NCI-H82 (cell line): ENCODE measurements at places on chromosomes 3 and 15.

- DNase-seq = peak; percentile 74
These were observed 20.3 kb downstream of the FAM98B start for GRCh38 chr15:38474155-38474757.

DNA sequence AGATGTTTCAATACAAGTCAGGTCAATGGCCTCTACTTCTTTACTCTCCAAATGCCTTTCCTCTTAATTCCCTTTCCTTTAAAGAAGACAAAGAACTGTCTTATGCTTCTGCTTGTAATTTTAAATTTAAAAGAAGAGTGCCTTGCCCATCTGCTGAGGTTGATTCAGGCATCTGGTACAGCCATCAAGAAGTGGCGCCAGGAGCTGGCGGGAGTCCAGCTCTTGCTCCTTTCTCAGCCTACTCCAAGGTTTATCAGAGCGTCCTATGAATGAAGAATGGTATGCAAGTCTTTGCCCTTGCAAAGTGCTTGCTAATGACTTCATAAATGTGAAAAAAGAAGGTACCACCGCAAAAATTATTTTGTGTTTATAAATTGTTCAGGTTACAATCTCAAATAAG is 294.6 kb upstream of the TGFBR2 start:
- DNase-seq = peak; percentile 54

- DNase-seq = peak; percentile 87
These were observed 55.4 kb downstream of the BFSP2 start for GRCh38 chr3:133455281-133455680.

GRCh38 chr15:65038428-65038827 is 6.8 kb upstream of the SLC51B start:
- no peak for DNase-seq

DNA sequence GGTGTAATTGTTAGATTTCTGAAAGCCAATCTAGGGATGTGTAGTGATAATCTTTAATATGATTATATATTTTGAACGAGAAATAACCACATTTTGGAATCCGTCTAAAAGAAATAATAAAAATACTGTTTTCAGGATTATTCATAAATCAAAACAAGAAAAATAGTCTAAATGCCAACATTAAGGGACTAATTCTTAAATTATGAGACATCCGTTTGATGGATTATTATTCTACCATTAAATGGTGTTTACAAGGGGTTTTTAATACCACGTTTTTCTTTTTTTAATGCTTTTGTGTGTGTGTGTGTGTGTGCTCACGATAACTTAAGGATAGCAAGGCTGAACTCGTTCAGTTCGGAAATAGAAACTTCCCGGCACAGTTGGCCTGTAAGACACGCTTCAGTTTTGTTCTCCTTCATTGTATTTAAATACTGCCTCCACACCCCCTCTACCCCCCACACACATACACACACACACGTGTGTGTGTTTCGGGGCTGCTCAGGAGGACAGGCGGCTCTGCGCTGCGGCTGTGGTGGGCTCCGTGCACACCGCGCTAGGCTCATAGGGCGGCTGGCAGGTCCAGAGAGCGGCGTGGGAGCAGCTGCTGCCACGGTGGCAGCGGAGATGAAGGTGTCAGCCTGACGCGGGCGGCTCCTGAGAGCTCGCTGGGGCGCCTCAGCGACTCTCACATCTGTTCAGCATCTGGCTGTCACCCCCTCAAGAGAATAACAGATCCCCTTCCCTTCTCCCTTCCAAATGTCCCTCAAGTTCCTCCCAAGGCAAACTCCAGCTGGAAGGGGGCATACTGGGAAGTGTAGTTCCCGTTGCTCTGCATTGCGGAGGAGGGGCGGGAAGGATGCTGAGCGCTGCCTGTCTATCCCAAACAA is 23.0 kb upstream of the ANP32A start:
- peak; percentile 78 for DNase-seq

DNA sequence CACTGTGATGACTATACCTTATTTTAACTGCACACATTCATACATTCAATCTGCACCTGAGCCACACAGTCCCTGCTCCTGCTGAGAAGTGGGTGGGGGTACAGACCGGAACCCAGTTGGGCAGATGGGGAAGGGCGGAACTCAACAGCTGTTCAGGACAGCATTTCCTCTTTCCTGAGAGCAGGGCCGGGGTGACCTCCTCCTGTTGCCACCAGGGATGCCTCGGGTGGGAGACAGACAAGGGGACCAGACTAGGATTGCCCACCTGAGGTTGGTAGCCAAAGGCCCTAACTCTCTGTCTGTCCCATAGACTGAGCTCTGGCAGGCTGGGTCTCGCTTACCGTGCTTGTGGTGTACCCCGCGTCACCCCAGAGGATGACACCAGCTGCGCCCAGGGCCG is 3.9 kb downstream of the HYAL2 start:
- DNase-seq = no peak

GRCh38 chr3:79490165-79491028 is 277.4 kb downstream of the ROBO1 start:
- peak; percentile 1 for DNase-seq

DNA sequence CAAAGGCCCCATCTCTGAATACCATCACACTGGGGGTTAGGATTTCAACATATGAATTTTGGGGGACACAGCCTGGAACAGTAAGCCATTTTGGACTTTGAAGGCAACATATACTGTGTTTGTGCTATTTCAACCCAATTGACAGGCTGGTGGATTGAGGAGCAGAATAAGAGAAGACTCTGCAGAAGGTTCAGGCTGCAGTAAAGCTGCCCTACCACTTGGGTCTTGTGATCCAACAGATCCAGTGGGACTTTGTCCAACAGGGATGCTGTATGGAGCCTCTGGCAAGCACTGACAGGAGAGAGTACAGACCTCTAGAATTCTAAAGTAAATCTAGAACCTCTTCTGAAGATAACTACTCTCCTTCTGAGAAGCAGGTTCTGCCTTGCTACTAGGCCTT is 1.1 kb upstream of the BCL2L10 start:
- no peak for DNase-seq

- DNase-seq = no peak
These were observed 273.1 kb upstream of the TBL1XR1 start for GRCh38 chr3:177470197-177470941.
